Foreskin keratinocyte (primary cell): ENCODE measurements at places on chromosomes 12 and 14. TPM values are rescaled to one million over a fixed set of nuclear protein-coding genes. Genes with fewer than 3 reads are reported as not detected.

SLC2A13 gene
- total RNA-seq: 1.9 and 2.3 TPM in 2 replicates

IL22 gene
- total RNA-seq: not detected in 2 replicates

GRCh38 chr14:55118761-55119160, 10.3 kb upstream of the LGALS3 start:
- no peak for DNase-seq

- peak; percentile 64 for DNase-seq
Measured at GRCh38 chr12:53224061-53224896, 7.7 kb downstream of the RARG start.

GRCh38 chr12:114823724-114824123, 139.7 kb upstream of the TBX3 start:
- no peak for DNase-seq

- no peak for DNase-seq
Measured at GRCh38 chr12:101924618-101925017, 47.2 kb downstream of the DRAM1 start.

GRCh38 chr14:66284346-66284745, 201.8 kb upstream of the CCDC196 start:
- peak; percentile 41 for DNase-seq
